Activated CD8-positive, alpha-beta memory T cell treated with anti-CD3 and anti-CD28 coated beads for 1 hour (primary cell): ENCODE measurements at places on chromosomes 7 and 10.
A peak's percentile ranks its signal among the peaks of the same experiment; 100 is the strongest.

DNA sequence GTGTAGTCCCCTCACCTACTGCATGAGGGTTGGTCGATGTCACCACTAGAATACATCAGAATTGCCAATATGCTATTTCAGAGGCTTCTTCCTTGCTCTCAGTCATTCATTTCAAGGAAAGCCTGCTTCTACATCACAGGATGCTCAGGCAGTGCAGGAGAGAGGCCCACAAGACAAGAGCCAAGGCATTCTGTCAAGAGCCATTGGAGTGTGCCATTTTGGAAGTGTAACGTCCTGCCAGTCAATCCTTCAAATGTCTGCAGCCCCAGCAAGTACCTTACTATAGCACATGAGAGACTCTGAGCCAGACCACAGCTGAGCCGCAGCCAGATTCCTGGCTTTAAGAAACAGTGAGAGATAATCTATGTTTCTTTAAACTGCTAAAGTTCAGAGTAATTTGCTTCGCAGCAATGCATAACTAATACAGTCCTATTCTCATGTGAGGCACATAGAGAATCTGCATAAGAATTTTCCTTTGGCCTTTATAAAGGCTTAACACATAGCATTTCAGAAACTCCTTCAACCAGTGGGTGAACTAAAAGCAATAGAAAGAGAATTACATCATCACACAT is 166.5 kb upstream of the GNAI1 start:
- no peak for DNase-seq

DNA sequence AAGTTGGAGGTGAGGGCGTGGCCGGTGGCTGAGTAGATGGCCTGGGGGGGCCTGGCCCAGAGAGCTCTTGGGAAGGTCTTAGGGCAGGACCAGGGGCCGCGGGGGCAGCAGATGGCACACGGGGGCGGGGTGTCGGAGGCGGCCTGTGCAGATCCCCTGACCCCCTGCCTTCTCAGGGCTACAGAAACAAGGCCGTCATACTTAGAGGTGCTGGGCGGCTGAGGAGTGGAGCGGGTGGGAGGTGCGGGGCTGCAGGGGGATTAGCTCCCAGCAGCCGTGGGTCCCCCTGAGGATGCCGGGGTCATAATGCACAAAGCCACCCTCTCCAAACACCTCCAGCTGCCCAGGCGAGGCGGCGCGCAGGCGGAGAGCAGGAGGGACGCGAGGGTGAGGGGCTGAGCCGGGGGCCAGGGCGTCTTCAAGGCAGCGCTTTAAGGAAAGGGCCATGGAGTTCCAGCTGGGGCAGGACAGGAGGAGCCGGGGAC is 40.4 kb upstream of the ZNF32 start:
- no peak for DNase-seq

GRCh38 chr7:92403760-92404074 is 43.6 kb upstream of the GATAD1 start:
- DNase-seq = no peak

- no peak for DNase-seq
Measured at GRCh38 chr10:72846238-72846637, 47.3 kb upstream of the OIT3 start.

GRCh38 chr10:133127291-133128125 is 32.5 kb upstream of the KNDC1 start:
- peak; percentile 17 for DNase-seq

GRCh38 chr7:123823898-123824753 is 20.8 kb upstream of the HYAL4 start:
- DNase-seq = no peak

DNA sequence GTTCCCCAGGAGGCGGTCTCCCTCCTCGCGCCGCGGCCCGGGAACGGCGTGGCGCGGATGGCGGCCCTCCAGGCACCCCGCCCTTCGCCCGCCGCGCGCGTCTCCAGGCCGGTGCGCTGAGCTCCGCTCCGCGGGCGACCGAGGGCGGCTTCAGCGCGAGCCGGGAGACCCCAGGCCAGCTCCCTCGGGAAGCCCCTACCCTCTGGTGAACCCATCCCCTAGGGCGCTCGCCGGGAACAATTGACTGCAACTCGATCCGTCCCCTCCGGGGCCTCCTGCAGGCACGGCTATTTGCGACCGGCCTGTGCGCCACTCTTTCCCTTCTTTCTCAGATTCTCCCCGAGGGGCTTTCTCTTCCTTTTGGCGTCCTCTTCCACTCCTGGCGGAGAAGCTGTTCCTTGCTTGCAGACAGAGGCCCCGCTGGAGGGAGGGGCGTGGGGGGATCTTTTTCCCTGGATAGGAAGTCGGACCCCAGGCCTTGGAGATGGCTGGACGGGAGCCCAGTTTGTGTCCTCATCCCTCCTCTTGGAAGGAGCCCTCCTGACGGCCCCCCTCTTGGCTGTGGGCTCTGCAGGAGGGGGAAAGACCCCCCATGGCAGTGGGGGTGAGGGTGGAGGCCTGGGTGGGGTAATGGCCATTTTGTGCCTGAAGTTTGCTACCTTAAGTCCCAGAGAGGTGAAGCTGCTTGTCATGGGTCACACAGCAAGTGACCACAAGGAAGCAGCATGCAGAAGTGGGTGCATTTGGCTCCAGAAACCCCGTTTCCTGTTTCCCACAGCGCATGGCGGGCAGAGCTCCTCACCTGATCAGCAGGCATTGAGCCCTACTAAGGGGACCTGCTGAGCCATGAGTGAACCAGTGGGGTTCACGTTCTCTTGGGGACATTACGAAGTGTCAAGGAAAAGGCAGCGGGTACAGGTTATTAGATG is 171.2 kb upstream of the TNRC18 start:
- DNase-seq = no peak

GRCh38 chr10:30791197-30791611 is 161.7 kb upstream of the LYZL2 start:
- DNase-seq = no peak

DNA sequence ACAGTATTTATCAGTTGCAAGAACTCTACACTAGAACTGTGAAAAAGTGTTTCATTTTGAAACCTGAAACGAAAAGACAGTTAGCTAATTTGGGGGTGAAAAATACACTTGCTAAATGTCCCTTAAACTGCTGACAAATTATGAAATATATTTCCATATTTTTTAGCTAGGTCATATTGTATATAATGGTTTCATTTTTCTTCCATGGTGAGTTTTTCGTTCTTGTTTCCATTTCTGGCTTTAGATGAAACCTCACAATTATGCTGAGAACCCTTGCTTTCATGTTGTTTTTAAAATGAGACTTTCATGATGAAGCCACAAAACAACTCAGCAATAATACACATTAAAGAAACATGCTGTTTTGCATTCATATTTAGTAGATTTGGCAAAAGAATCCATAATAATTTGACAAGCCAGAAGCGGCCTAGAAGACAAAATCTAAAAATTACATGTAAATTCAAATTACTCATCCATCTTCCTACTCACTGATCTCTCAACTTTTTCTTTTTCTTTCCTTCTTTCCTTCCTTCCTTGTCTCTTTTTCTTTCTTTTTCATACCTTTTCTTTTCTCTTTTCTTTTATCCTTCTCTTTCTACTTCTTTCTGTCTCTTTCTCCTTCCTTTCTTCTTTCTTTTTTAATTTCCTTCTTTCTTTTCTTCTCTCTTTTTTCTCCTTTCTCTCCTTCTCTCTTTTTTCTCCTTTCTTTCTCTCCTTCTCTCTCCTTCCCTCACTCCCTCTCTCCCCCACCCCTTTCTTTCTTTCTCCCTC is 46.5 kb upstream of the ITGB8 start:
- no peak for DNase-seq

GRCh38 chr7:6446838-6447580 is 745 bp downstream of the DAGLB start:
- peak; percentile 5 for DNase-seq

DNA sequence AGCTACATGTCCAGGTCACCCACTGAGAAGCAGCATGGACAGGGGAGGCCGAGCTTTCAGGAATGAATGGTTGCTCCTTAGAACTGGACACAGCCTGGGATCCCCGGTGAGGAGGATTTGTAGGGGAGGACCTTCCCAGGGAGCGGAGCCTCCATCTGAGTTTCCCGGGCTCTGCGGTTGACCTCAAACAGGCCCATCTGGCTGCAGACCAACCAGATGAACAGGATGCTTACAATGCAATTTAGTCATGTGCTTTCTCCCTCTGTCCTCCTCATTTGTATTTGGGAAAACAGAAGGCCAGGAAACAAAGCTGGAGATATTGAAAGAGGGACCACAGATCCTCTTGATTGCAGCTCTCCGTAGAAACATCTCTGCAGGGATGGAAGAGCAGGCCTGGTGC is 104.8 kb downstream of the EMX2 start:
- DNase-seq = no peak

GRCh38 chr10:126611303-126611702 is 59.2 kb downstream of the C10orf90 start:
- DNase-seq = no peak

GRCh38 chr7:67022511-67022910 is 25.9 kb downstream of the TYW1 start:
- no peak for DNase-seq

GRCh38 chr10:13536674-13537366 is 8.0 kb upstream of the BEND7 start:
- DNase-seq = no peak

DNA sequence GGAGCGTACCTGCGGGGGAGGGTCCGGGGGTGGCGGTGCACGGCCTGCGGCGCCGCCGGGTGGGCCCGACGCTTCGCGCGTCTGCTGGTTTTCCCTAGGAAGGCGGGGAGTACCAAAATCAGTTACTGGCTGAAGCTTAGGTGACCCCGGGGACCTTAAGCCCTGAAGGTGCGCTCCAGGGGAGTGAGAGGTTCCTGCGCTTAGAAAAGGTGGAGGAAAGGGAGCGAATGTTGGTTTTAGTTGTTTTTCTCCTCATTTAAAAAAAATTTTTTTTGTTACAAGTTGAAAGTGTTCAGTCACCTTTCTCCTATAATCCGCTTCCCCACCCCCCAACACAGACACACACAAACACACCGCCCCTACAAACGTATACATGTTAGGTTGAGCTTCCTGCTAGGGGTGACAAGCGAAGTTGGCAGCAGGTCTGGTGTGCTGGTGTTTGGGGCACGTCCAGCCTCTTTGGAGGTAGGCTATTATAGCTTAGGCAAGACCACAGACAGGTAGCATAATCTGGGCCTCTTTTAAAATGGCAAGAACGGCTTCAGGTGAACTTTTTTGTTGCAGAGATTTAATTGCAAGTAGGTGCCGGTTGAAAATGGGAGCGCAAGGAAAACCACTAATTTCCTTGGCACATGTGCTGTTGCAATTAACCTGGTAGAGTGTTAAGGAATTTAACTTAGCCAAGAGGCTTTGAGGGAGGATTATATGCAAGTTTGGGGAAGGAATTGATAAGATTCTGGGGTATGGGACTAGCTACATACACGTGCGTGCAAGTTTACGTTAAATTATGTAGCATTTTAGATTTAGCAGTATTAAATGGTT is 945 bp downstream of the ADD3 start:
- no peak for DNase-seq

DNA sequence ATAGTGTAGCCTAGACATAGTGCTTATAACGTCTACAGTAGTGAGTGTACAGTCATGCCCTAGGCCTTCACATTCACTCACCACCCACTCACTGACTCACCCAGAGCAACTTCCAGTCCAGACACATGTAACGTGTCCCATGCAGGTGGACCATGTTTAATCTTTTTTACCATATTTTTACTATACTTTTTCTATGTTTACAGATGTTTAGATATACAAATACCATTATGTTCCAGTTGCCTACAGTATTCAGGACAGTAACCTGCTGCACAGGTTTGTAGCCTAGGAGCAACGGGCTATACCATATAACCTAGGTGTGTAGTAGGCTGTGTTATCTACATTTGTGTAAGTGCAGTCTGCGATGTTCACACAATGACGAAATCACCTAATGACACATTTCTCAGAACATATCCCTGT is 11.0 kb downstream of the MPP7 start:
- DNase-seq = no peak

- no peak for DNase-seq
Measured at GRCh38 chr7:151744656-151745638, 132.0 kb downstream of the PRKAG2 start.

DNA sequence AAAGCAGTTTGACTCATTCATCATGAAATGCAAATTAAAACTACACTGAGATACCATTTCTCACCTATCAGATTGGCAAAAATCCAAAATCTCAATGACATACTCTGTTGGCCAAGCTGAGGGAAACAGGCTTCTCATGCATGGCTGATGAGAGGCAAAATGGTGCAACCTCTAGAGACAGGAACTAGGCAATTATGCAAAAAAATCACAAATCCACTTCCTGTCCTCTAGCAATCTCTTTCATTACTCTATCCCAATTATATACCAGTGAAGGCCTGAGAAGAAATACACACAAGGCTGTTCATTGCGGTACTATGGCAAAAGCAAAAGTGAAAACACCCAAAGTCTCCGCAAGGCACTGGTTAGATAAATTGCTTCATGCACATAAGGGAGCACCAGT is 25.9 kb upstream of the PTPRN2 start:
- no peak for DNase-seq

- no peak for DNase-seq
Measured at GRCh38 chr10:8416760-8417159, 362.3 kb downstream of the GATA3 start.

DNA sequence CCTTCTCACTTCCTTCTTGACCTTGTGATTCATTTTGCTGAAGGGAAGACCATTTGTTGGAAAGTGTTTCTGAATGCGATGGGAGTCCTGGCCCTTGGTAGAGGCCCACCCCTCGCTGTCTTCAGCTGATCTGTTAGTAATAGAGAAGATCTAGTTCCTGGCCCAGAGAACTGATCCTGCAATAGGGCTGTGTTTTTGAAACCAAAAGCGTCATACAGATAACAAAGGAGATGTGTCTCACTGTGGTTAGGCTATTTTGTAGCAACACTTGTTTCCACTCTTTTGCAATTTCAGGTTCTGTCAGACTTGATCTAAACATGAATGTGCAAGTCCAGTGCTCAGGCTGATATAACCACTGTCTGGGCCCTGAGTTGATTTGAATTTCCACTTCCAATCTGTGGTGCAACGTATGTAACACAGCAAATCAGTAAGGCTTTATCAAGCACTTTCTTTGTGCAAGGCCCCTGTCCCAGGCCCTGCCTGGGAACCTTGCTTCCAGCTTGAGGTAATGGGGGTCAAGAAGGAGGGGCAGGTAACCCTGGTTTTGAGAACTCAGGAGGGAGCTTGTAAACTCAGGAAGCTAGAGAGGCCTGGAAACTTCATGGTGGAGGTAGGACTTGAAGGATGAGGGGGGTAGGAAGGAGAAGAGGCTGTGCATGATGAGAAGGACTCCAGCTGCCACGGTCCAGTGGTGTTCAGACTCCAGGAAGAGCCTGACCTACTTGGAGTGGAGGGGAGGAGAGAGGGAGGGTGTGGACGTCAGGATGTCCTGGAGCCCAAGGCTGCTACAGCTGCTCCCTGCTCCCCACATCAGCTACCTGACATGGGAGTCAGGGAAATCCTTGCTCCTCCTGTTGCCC is 42.2 kb upstream of the SRGN start:
- no peak for DNase-seq

GRCh38 chr10:131786756-131787605 is 113.8 kb upstream of the PPP2R2D start:
- DNase-seq = no peak

DNA sequence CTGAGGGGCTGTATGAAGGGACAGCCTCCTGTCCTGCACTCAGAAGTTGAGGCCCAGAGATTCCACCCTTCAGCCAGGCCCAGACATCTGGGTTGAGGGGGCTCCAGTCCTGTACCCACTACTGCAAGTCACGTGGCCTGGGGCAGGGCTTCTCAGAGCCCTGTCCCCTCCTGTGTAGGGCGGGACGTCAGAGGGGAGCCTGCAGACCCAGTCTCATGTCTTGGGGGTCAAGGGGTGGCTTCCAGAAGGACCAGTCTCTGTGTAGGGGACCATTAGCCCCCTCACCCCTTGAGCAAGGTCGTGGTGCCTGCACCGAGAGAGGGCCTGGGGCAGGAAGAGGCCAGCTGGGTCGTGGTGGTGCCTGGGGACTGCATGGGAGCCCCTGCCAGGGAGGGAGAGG is 593 bp upstream of the PILRA start:
- DNase-seq = no peak
